Activated T-helper 2 cell treated with anti-CD3 and anti-CD28 coated beads, Interferon-gamma antibody, Interleukin-2, Interleukin-4, amounts not matched to agents 10 μg/mL and 5 μg/mL and 100 μg/mL, durations not matched to agents 14 hours and 24 hours and 36 hours (primary cell): ENCODE measurements at places on chromosomes 1 and 21.

GRCh38 chr1:188043536-188044245, 1214.9 kb downstream of the PLA2G4A start:
- H3K27me3 ChIP-seq = no peaks in the 10 kb centered on the region
- no peaks in the 10 kb centered on the region for H3K4me1 ChIP-seq
- H3K27ac ChIP-seq = no peak overlapping the region
- no peaks in the 10 kb centered on the region for H3K36me3 ChIP-seq
- no peak overlapping the region for H3K4me3 ChIP-seq

DNA sequence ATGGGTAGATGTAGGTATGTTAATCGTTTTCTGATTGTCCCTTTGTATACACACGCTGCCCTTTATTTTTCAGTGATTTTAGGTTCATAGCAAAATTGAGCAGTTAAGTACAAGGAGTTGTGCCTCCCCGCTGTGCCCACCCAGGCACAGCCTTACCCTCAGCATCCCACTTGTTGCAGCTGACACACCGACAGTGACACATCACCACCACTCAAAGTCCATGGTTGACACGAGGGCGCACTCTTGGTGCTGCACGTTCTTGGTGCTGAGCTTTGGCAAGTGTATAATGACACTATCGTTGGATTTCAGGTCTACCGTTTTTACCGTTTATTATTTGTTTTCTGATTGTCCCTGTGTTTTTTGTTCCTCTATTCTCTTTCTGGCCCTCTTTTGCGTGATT, 15.6 kb downstream of the C1orf159 start:
- peaks cover 21% of the 10 kb centered on the region for H3K4me1 ChIP-seq
- H3K27me3 ChIP-seq = peaks cover 9% of the 10 kb centered on the region
- no peak overlapping the region for H3K4me3 ChIP-seq
- no peak overlapping the region for H3K27ac ChIP-seq
- DNase-seq = no peak

DNA sequence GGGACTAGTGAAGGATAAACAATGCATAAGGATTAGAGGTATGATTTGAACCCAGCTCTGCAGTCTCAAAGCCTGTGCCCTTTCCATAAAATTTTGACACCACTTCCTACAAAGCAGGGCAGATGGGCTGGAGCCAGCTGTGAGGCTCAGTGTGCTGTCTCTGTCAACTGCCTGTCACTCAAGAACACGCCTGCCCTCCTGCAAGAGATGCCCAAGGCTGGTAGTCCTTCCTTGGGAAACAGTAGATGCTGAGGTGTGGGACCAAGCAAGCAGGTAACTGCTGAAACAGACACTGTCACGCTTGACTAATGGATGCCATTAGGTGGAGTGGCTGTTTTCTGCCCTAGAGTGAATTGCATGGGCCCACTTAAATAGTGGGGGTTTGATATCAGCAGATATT, 402.0 kb downstream of the PTPRU start:
- no peak for DNase-seq
- peaks cover 2% of the 10 kb centered on the region for H3K27me3 ChIP-seq
- no peak overlapping the region for H3K27ac ChIP-seq
- H3K4me1 ChIP-seq = no peaks in the 10 kb centered on the region
- H3K36me3 ChIP-seq = no peaks in the 10 kb centered on the region
- no peak overlapping the region for H3K4me3 ChIP-seq

GRCh38 chr1:234277161-234277868, 95.9 kb upstream of the COA6 start:
- no peak overlapping the region for H3K27ac ChIP-seq
- H3K36me3 ChIP-seq = no peaks in the 10 kb centered on the region
- no peak for DNase-seq
- peaks cover 3% of the 10 kb centered on the region for H3K4me1 ChIP-seq
- H3K4me3 ChIP-seq = no peak overlapping the region
- peaks cover 31% of the 10 kb centered on the region for H3K27me3 ChIP-seq

- no peak overlapping the region for H3K27ac ChIP-seq
- H3K36me3 ChIP-seq = no peaks in the 10 kb centered on the region
- no peak for DNase-seq
- H3K27me3 ChIP-seq = peaks cover 60% of the 10 kb centered on the region
- peaks cover 10% of the 10 kb centered on the region for H3K4me1 ChIP-seq
Observed at GRCh38 chr1:64471218-64472039, 1.5 kb downstream of the CACHD1 start.
